ENCODE measurements at places on chromosomes 4 and X.

DNA sequence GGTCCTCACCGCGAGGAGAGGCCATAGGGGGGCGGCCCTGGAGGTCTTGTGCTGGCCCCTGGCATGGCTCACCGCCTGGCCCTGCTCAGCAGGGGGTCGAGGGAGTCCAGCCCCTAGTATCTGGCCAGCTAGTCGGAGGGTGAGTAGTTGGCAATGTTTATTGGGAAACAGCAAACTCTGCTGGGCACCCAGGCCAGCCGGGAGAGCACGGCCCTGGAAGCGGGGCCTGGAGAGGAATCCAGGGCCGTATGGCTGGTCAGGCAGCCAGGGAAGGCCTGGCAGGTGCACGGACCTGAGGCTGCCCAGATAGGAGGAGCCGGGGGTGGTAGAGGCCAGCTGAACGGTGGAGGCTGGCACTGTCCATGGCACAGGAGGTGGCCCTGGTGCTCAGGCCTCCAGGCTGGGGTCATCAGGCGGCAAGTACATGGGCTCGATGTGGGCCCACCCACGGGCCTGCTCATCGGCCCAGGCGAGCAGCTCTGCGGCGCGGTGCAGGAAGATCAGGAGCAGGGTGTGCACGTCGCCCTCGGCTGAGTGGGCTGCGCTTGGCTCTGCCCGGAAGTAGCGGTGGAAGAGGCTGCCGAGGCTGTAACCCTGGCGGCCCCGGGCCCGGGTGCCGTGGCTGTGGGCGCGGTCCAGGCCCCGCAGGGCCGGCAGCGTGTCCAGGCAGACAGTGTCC, 1.4 kb downstream of the TREX2 start:
- DNase-seq: no peak

- DNase-seq: no peak
Measured at GRCh38 chr4:100836929-100837328, 319.1 kb upstream of the EMCN start.

GRCh38 chr4:57158221-57158620, 48.0 kb upstream of the IGFBP7 start:
- no peak for DNase-seq

DNA sequence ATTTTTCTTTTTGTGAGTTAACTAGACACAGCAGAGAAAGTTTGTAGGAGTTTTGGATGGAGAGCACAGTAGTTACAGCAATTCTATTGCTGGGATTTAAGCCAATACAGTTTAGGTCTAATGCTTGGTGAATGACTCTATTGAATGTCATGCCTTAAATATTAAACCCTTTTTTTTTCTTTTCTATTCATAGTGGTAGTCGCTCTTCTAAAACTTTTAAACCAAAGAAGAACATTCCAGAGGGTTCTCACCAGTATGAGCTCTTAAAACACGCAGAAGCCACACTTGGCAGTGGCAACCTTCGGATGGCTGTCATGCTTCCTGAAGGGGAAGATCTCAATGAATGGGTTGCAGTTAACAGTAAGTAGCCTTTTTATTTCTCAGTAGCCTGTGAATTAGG, 34.8 kb upstream of the DCK start:
- DNase-seq: no peak

GRCh38 chr4:1758306-1759121, 34.6 kb upstream of the FGFR3 start:
- DNase-seq: no peak

- no peak for DNase-seq
Measured at GRCh38 chrX:45400027-45400779, 199.5 kb upstream of the DIPK2B start.

DNA sequence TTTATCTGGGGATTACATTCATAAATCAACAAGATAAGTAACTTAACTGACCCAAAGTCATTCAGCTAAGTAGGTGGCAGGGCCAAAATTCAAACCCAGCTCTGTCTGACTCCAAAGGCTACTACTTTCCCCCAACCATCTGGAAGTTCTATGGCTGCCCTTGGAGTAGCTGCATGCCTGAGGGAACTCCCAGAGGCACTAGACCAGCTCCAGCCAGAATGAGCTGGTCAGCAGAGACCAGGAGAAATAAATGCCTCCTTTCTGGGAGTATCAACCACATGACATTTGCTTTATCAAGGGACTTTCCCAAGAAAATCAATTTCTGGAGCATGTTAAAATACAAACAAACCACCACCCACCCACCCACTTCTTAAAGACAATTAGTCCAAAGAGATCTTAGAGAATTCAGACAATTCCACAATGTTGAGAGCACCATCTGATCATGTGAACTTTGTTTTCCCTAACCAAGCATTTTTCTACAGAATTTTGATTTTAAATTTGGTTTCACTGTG, 180.5 kb downstream of the EFHC2 start:
- no peak for DNase-seq

GRCh38 chr4:20337261-20337664, 85.6 kb downstream of the SLIT2 start:
- DNase-seq: no peak

GRCh38 chrX:21963269-21963668, 22.8 kb downstream of the SMS start:
- DNase-seq: no peak
